ENCODE measurements at places on chromosomes 1 and 21. TPM values are rescaled to one million over a fixed set of nuclear protein-coding genes. Genes with fewer than 3 reads are reported as not detected.

The PLA2G2F gene
- not detected for total RNA-seq

The SDHC gene
- 190 TPM for total RNA-seq

The ANKRD45 gene
- total RNA-seq: not detected

DNA sequence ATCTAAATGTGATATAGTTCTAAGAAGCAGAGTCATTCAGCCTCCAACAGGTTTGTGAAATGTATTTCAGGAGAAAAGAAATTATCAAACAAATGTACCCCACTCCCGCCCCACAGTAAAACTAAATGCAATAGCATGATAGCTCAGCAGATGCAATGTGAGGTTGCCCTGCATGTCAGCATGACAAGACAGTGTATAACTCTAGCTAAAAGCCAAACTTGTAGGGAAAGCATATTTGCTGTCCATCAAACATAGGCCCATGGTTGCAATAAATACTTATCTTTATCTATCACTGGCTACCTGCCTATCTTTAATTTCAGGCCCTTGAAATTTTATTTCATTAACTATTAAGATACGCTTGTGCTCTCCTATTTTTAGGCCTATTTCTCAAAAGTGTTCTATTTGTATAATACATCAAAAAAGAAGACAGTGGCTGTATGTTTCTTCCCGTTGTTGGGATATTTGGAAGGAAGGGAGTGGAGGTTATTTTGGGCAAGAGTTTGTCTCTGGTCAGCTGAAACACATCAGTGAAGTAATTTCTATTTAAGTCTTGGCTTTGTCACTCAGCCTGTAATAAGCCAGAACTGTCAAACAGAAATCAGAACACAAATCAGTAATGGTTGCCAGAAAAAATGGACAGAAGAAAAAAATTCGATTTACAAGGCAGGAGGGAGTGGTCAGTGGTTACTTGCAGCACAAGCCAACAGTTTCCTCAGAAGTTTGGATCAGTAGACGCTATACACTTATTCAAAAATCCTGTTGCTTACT is 307.4 kb upstream of the ADGRL2 start:
- no peak for DNase-seq

DNA sequence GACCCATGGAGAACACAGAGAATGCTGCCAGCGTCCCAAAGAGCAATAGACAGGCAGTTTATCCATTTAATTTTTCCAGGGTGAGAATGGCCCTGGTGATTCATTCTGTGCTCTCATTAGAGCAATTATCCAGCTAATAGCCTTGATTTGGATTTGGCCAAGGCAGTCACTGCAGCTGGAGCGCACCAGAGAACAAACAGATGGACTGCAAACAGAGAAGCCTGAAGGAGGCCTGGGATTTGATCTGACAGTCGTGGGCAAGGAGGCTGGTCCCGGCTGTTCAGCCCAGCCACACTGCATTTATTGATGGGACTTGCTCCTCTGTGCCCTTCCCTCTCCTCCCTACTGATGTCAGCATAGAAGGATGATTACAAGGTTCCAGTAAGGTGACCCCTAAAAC is 353.9 kb upstream of the C1orf174 start:
- no peak for DNase-seq

DNA sequence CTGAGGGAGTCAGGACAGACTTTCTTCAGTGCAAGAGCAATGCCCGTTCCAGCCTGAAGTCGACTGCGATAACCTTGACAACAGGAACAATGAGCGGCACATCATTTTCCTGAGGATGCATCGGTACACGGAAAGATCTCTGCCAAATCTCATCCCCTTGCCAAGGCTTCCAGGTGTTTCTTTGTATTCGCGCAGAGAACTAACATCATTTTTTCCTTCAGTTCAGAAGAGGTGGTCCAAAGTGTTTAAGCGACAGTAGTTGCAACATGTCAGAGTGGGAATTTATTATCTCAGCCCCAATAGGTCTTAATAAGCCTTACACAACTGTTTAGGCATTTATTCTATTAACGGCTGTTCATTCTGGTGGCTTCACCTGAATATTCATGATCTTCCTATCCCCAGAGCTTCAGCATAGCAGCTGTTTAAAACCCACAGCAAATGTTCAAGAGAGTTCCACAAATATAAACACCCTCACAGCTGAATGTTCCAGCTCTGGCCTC is 129.7 kb upstream of the NFIA start:
- no peak for DNase-seq
